NK-92 treated with Interleukin-12 subunit alpha and Interleukin-12 subunit beta, amount 100 ng/mL, for 24 hours (cell line): ENCODE measurements at places on chromosomes 6 and 20.

DNA sequence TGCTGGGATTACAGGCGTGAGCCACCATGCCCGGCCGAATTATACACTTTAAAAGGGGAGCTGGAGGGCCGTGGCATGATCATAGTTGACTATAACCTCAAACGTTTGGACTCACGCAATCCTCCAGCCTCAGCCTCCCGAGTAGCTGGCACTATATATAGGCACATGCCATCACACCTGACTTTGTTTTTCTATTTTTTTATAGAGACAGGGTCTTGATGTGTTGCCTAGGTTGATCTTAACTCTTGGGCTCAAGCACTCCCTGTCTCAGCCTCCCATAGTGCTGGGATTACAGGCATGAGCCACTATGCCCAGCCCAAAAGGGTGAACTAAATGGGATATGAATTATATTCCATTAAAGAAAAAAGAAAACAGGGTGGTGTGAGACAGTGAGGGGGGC is 7.8 kb downstream of the PTGIS start:
- DNase-seq: no peak

DNA sequence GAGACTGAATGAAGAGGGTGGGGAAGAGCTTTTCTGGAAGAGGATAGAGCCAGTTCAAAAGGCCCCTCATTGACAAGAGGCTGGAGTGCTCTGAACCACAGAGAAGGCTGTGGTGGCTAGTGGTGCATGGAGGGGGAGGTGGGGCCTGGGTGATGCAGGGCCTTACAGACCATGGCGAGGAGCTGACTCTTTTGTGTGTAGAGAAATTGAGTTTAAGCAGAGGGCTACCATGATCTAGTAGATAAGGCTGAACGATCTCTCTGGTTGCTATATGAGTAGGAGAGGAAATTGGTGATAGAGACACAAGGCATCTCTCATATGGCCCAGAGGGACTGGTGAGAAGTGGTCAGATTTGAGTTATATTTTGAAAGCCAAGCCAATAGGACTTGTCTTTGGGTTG is 137.6 kb downstream of the UST start:
- DNase-seq: no peak

DNA sequence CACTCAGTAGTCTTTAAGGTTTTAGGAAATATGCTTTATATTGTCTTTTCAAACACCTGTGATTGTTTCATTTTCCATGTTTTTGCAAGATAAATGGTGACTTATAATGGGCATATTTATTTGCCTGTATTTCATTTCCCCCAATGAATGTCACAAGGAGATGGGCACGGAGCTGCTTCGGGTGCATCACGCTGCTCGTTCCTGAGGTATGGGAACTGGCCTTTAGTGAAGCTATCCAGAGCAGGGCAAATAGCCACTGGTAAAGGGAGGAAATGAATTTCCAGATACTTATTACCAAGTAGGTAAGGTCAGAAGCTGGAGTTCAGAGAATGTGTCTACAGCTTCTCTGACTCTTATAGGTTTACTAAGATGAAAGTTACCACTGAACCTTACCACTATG is 3.7 kb downstream of the POU3F2 start:
- DNase-seq: no peak

DNA sequence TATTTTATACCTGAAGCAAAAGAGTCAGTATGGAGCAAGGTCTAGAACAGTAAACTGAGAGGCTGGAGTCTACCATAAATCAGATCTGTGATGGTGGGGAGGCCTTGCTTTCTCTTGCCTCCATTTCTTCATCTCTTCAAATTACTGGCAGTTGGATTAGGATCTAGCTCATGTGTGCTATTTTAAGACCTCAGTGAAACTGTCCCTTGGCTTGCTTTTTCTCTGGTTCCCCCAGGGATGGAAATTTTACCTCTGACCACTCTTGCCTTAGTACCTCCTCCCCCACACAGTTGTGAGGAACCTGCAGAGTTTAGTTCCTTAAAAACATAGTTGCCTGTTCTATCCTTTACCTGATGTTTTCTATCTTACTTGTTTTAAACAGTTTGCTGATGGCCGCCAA is 8.5 kb downstream of the TMEM14B start:
- no peak for DNase-seq

DNA sequence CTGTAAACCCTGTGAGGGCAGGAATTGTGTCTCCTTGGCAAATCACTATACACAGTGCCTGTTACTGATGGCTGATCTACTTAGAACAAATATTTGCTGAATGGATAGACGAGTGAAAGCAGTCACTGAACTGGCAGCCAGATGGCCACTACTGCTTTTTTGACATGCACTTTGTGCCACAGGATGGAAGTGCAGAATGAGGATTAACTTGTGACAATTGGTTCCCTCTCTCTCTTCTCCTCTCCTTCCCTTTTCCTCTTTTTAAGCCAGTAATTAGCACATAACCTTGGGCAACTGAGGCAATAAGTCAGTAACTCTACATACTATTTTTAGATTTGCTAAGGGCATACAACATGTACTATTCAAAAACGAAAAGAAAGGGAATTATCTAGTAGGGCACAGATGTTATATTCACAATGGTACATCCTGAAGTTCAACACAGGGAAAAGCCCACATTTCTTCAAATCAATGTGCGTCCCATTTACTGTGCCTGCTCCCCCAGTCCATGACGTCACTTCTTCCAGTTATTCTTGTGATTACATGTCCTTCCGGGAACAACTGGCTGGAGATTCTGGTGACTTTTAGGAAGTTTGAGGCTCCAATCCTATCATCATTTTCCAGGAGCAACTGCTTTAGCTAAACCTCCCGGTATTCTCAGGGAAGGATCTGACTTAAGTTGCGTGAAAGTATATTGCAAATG is 17.0 kb upstream of the RPS6KA2 start:
- DNase-seq: no peak

- DNase-seq: no peak
Measured at GRCh38 chr6:93575495-93576267, 156.3 kb upstream of the EPHA7 start.

GRCh38 chr20:53938739-53939138 is 131.7 kb downstream of the BCAS1 start:
- DNase-seq: no peak

GRCh38 chr20:9290331-9290730 is 221.4 kb downstream of the PLCB4 start:
- DNase-seq: no peak

DNA sequence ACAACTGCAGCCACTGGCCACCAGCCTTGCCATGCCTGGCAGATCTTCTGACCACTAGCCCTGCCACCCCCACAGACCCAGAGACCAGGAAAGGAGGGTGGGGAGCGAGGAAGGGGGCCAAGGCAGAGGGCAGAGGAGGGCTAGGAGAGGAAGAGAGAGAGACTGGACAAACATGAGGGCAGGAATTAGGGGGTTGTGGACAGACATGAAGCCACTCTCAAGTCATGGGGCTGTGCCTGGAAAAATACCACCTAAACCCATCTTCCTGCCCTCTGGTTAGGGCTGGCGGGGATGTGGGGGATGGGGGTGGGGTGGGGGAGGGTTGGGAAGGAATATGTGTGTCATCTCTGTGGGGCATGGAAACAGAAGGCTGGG is 1.4 kb upstream of the SLC29A1 start:
- no peak for DNase-seq

- DNase-seq: no peak
Measured at GRCh38 chr6:38701551-38701950, 1.4 kb downstream of the GLO1 start.

- peak; percentile 51 for DNase-seq
Measured at GRCh38 chr6:142856624-142857232, 88.2 kb downstream of the HIVEP2 start.

DNA sequence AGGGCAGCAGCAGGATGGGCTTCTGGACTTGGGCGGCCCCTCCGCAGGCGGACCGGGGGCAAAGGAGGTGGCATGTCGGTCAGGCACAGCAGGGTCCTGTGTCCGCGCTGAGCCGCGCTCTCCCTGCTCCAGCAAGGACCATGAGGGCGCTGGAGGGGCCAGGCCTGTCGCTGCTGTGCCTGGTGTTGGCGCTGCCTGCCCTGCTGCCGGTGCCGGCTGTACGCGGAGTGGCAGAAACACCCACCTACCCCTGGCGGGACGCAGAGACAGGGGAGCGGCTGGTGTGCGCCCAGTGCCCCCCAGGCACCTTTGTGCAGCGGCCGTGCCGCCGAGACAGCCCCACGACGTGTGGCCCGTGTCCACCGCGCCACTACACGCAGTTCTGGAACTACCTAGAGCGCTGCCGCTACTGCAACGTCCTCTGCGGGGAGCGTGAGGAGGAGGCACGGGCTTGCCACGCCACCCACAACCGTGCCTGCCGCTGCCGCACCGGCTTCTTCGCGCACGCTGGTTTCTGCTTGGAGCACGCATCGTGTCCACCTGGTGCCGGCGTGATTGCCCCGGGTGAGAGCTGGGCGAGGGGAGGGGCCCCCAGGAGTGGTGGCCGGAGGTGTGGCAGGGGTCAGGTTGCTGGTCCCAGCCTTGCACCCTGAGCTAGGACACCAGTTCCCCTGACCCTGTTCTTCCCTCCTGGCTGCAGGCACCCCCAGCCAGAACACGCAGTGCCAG is at the start of gene TNFRSF6B:
Gene TNFRSF6B, plus strand, starts transcription at position 25 of the 729 bp plus-strand sequence. Its CDS starts 116 bp downstream, at position 141.
- DNase-seq: no peak

DNA sequence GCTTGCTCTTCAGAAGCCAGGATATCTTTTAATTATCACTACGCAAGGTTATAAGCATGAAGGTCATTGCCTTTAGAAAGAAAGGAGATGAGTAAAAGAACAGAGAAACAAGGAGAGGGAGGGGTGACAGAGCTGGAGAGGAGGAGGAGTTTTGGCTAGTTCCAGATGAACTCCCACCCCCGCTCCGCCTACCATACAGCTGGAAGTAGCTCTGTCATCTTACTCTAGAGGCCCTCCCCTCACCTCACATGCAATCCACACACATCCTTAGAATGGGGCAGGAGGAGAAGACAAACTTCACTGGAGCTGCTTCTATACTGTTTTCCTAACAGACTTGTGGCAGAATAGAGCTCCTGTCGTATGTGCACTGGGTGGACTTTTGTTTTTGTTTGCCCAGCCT is 144.7 kb downstream of the SCML4 start:
- no peak for DNase-seq

DNA sequence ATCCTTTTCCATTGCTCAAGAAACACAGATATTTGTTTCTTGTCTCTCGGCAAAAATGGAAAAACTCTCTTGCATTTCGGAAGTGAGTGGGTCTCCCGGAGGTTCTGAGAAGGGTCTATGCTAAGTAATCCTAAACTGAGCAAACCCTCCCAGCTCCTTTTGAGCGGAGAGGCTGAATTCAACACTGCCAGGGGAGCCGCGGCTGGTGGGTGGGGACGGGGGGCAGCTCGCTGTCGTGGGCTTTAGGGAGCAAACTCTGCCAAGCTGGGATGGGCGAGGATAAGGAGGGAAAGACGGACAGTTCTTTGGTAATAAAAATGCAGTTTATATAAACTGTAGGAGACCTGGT is 211.4 kb downstream of the FOXC1 start:
- DNase-seq: no peak

DNA sequence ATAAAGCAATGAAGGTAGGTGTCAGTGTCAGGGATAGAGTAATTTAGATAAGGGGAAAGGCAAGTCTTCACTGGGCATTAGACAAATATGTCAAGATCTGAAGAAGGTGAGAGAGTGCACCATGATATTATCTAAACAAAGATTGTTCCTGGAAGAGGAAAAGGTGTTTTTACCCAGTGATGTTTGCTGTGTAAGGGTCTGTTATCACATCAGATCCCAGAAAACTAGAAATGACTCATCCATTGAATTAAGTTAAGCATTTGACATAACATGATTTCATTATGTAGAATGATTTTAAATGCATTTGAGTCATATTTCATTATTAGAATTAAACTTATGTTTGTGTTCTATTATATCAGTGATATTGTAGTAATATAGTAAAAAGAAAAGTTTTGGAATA is 1279.5 kb upstream of the CITED2 start:
- DNase-seq: no peak

DNA sequence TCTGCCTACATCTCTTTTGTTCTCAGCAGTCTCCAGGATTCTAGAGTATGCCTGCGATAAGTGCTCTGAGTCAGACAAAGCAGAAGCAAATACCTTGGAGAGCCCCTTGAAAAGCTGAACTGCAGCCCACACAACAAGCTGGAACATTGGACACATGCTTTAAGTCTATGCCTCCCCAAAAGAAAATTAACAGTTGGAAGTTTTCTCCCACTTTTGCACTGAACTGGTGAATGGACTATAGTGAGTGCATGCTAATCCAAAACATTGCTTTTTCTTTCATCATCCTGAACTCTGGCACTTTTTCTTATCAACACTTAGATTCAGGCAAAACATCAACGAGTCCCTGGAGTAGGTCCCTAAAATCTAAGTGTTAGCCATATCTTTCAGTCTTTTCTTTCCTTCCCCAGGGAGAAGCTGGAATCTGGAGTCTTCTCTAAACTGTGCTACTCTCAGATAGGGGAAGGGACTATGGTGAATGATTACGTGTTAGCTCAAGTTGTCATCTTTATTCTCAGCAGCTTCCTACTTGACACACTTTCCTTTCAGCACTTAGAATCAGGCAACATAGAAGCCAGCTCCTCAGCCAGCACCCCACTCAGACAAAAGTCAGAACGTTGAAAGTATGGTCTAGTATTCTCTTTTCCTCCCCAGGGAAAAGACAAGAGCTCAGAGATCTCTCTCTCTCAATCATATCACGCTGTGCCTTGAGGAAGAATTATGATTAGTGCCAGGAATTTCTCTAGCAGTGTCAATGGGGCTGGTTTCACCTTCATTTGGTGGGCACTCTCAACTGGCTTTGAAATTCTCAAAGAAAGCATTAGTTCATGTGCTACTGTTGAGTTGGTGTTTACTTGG is 811.0 kb upstream of the GJE1 start:
- no peak for DNase-seq
